ENCODE measurements at places on chromosomes 2 and 18. TPM values are rescaled to one million over a fixed set of nuclear protein-coding genes. Genes with fewer than 3 reads are reported as not detected.
A peak's percentile ranks its signal among the peaks of the same experiment; 100 is the strongest.

CABLES1 gene
- 11.7 TPM for total RNA-seq

GRCh38 chr2:103445347-103445746 lies 683.5 kb downstream of the TMEM182 start:
- no peak for DNase-seq

- no peak for DNase-seq
Observed at GRCh38 chr2:140473851-140474250, 1657.0 kb downstream of the LRP1B start.

GRCh38 chr2:238655974-238656722 lies 191.7 kb upstream of the TWIST2 start:
- no peak for DNase-seq

- no peak for DNase-seq
Observed at GRCh38 chr2:45925636-45926366, 274.3 kb downstream of the PRKCE start.

DNA sequence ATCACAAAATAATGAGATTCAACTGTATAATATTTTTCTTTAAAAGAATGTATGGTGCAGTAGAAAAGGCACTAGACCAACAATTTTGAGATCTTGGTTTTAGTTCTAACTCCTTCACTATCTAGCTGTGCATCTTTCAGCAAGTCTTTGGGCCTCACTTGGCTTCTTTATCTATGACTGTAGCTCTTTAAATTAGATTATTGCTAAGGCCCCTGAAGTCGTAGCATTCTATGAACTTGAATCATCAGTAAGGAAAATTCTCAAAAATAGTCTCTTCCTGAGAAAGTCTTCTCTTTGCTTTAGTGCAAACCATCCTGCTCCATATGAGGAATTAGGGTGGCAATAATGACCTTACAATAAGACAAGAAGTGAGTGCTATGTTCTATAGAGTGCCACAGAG lies 140.4 kb downstream of the FTCDNL1 start:
- no peak for DNase-seq

GRCh38 chr2:215882689-215883088 lies 130.7 kb downstream of the MREG start:
- DNase-seq = no peak

GRCh38 chr2:54560146-54560881 lies 104.2 kb downstream of the SPTBN1 start:
- DNase-seq = peak; percentile 68

- no peak for DNase-seq
Observed at GRCh38 chr18:22337833-22338232, 79.9 kb downstream of the CTAGE1 start.

PRSS56 gene
- total RNA-seq = not detected

SLC38A11 gene
- not detected for total RNA-seq

- no peak for DNase-seq
Observed at GRCh38 chr2:224846161-224846560, 130.0 kb upstream of the CCDC195 start.

DNA sequence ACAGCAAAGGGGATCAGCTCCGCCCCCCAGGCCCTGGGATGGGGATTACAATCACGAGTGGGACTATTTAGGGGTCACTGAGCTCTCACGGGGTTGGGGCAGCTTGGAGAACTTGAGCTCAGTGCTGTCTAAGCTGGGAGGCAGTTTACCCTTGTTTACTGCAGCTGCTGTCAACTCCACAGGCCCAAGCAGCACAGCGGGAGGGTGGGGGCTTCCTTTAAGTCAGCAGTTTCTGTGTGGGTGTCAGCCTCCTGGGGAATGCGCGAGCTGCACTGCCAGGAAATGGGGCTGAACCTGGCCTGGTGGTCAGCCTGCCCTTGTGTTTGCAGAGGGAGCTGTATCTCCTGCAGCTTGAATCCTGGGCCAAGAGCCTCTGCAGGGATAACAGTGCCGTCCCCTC lies 29.8 kb downstream of the TOGARAM2 start:
- no peak for DNase-seq

- no peak for DNase-seq
Observed at GRCh38 chr2:43191947-43192516, 34.4 kb downstream of the ZFP36L2 start.

DNA sequence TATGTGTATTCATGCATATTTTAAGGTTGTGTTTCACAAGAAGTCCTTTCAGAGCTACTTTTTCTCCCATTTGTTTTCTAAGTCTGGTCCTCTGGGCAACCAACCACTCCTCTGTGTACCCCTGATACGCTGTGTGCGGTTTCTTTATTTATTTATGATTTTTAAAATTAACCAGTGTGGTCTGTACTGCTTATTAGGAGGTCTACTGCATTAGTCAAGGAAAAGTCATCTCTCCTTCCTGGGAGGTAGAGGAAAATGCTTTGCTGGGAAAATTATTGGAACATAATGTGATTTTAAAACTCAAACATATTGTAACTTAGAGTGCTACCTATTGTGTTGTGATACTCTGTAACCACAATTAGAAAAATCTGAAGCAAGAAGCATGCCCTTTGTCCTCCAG lies 1404.3 kb downstream of the SUCLG1 start:
- DNase-seq = no peak

SLC11A1 gene
- 0.10 TPM for total RNA-seq

DNA sequence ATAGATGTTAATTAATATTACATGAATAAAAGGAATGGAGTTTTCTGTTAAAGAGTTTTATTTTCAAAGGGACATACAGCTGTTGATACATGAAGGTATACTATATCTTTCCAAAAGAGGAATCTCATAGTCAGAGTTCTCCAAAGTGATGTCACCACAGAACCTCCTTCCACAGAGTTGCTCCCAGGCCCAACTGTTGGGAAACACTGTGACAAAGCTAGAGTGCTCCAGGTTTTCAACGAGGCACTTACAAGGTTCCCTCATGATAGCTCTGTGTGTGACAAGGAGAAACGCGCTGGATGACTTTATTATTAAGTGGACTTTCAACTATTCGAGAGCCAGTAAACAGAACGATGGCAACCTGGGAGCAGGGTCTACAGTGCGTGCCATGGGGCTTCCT lies 33.5 kb downstream of the PTPN18 start:
- DNase-seq = no peak

- no peak for DNase-seq
Observed at GRCh38 chr2:159091381-159091780, 122.9 kb downstream of the TANC1 start.

RBM44 gene
- total RNA-seq = not detected

DNA sequence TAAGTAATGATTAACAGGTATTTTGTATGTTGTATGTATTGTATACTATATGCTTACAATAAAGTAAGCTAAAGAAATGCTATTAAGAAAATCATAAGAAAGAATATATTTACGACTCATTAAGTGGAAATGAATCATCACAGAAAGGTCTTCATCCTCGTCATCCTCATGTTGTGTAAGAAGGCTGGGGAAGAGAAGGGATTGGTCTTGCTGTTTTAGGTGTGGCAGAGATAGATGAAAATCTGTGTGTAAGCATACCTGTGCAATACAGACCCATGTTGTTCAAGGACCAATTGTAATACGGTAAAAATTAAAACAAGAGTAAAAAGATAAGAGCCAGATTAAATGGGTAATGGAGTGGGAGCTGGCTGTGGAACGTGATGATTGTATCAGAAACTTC lies 16.6 kb downstream of the SLC35F5 start:
- DNase-seq = no peak

GALNT14 gene
- 12.9 TPM for total RNA-seq

GRCh38 chr2:20195431-20196033 lies 29.4 kb downstream of the SDC1 start:
- no peak for DNase-seq

HOXD9 gene
- 2.1 TPM for total RNA-seq

ABCG5 gene
- not detected for total RNA-seq

AUP1 gene
- 95.4 TPM for total RNA-seq

PXDN gene
- total RNA-seq = 171 TPM

- no peak for DNase-seq
Observed at GRCh38 chr2:119369845-119370244, 3.1 kb downstream of the DBI start.

GRCh38 chr2:43192744-43193651 lies 33.4 kb downstream of the ZFP36L2 start:
- DNase-seq = no peak

Measured in H4 (cell line).